ENCODE measurements at places on chromosomes 16 and 17.

DNA sequence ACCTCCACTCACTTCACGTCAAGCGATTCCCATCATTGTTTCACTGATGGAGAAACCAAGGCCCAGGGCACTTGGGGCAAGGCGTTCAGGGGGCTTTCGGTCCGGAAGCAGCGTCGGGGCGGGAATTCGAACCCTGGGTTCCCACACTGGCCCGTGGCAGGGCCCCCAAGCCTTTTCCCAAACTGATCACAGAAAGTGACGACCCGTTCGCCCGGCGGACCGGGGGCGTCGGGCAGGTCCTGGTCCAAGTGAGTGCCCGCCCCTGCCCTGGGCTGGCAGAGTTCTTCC, 856 bp upstream of the MON1B start:
- ATAC-seq: no peak

DNA sequence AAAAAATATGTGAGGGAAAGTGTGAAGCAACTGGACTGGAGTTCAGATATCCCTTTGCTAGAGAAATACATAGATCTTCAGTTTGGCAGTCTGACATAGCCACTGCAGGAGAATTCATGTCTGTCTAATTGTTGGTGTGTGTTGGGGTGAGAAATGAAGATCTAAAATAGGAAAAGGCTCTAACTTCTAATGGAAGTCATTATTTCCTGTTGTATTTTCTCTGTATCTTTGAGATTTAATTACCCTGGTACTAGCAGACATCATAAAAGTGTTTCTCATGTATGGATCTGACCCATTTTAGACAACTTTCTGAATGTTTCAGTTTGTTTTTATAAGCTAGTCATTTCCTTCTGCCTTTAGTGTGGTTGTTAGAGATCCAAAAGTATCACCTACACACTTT, 128.3 kb downstream of the NLK start:
- ATAC-seq: no peak

GRCh38 chr17:82449131-82449882, 1.2 kb downstream of the CYBC1 start:
- ATAC-seq: no peak

GRCh38 chr17:79620207-79621038, 9.6 kb upstream of the RBFOX3 start:
- no peak for ATAC-seq

DNA sequence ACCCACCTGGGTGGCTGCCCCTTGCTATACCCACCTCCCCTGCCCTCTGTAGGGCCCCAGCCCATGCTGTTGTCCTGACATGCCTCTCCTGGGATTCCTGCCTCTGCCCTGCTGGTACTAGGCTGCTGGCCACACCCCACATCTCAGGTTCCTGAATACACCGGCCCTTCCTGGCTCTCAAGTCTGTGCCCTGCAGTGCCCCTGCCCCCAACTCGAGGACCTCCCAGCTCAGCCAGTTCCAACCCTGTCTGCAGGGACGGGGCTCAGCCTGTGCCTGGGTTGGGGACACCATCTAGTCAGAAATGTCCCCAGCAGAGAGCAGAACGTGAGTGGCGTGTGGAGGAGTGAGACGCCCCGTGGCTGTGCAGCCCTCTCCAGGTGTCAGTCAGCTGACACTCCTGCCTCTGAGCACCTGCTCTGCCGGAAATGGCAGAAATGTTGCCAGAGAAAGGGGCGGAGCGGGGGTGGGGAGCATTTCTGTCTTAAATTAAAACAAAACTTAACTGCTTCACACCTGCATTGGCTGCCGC, 28.7 kb downstream of the ACSF3 start:
- ATAC-seq: no peak

DNA sequence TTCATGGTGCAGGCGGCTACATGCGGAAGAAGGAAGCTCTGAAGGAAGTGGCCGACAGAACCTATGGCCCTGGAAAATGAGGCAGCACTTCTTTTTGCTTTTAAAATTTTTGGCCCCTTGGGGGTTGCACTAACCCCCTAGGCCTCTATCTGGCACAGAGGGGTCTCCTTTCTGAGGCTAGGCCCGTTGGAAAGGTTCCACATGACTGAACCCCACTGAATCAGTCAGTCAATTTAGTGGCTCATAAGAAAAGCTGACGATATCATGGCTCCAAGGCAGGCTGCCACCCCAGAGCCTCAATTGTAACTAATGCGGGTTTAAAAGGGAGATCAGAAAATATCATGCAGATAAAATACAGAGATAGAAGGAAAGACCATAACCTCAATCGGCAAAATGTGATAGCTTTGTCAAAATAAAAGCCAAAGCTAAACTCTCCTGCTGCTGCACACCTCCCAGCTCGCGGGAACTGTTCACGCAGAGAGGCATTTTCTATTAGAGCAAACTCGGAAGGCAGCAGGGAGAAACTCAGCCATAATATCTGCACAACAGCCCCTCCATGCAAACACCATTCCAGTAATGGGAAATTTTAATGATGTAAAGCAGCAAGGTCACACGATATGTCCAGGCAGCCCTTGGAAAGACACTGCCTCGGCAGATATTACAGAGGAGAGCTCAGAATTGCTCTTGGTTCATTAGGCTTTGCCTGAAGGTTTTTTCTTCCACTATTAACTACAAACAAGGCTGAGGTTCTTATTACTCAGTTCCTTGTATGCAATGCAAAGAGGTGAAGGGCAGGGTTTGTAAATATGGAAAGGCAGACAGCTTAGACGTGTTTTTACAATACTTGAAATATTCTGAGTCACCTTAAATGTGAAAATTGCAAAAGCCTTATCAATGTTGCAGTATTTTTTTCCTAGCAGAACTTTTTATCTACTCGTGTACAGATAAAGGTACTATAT, 200.4 kb upstream of the PMFBP1 start:
- no peak for ATAC-seq

DNA sequence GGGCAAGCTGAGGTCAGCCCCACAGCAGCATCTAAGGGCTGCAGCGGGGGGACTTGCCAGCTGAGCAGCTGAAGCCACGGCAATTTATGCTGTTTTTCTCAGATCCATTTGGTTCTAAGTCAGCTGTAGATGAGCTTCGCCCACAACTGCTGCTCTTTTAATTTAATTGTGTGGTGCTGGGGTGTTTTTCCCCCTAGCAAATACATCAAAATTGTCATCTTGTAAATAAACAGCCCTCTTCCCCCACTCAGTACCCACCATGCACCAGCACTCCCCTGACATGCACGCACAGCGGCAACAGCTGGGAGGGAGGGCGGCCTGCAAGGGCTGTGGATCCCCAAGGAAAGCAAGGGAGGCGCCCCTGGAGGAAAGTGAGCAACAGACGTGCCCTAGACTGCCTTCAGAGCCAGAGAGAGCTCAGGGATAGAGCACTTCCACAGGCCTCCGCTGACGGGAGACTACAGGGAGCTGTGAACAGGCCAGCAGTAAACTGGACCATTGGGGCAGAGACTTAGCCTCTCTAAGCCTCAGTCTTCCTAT, 149.5 kb downstream of the TMEM132E start:
- no peak for ATAC-seq

DNA sequence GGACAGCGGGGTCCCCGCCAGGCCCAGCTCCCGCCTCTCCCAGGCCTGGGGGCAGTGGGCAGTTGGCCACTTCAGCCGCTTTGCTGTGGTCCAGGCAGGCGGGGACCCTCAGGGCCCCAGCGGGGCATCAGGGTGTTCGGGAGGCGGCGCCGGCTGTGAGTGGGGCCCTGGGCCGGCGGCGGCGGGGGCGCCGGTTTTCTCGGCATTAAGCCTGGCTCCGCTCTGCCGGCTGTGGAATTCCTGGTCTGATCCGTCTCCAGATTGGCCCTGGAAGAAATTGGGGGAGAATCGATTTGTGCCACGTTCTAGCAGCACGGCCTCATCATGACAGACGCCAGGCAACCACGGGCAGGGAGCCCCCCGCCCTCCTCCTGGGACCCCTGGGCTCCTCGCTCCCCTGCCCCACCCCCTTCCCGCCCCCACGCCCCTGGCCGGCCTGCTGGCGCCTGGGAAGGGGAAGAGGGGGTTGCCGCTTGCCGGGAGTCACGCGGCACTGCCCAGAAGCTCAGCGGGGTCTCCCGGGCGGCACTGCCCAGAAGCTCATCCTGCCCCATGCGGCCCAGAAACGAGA, 28.6 kb upstream of the SSTR5 start:
- ATAC-seq: 0 out of 3 replicates have a peak, but pooled peaks have one; percentile 9

DNA sequence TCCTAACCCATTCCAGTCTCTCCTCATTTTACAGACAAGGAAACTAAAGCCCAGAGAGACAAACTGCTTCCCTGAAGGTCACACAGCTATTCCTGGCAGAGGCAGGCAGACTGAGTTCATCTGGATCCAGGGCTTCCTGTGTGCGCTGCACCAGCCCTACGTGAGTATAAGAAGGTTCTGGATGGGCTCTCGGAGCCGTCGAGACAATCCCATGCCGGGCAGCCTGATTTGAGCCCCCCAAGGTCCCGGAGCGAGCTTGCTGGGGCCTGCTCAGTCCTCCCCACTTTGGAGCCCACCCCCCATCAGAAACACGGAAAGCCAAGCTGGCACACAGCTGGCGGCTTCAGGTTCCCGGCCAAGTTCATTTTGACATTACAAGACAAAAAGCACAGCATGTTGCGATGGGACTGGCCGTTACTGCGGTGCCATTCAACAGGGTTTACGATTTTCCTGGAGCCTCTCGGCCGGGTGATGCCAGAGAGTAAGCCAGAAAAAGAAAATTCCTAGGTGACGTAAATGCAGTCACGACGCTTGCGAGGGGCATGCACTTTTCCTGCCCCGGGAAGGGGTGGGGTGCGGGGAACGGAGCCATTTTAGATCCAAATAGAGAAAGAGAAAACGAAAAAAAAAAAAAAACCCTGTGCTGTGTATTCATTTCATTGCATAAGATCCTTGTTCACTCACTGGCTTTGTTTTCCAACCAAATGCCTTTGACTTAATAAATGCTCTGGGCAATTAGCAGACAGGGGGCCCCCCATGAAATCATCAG, 167.1 kb upstream of the FOXF1 start:
- peak; percentile 65 for ATAC-seq

GRCh38 chr17:80109066-80109660, 7.8 kb downstream of the GAA start:
- no peak for ATAC-seq

DNA sequence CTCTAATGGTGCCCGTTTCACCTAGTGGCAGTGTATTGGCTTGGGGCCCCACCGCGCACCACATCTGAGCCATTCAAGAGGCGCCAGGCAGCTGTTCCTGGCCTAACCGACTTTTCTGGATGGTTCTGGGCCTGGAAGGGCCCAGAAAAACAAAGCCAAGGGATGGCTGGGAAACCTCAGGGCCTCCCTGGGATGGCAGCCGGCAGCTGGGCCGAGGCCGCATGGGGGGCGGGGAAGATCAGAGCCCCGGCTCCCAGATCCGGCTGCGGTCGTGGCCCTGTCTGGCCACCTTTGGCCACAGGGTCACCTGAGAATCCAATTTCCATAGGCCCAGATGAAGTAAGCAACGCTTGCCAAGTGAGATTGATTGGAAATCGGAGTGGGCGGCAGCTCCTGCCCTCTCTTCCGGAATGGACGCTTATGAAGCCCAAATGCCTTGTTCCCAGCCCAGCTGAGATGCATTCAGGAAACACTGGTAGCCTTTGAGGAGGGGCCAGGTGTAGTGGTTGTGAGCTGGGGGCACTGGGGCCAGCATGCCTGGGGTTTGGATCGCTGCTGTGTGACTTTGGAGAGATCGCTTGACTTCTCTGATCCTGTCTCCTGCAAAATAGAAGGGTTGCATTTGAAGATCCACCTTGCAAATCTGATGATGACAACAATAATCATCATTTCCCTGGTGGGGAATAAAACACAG, 163.8 kb upstream of the GSE1 start:
- ATAC-seq: no peak

DNA sequence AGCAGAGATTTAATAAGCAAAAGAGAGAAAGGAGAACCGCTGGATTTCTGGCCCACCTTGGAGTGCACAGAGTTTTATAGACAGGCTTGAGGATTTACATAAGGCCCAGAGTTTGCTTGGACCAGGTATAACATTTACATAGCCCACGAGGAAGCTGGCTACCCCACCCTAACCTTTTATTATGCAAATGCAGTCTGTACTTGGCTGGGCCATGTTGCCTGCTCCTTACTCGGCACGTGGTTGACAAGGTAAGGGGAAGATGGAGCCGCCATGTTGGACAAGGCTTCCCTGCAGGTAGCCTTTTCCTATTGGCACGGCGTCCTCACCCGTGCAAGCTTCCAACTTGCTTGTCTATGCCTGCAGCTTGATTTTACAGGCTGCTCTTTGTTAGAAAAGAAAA, 35.2 kb upstream of the HS3ST3A1 start:
- no peak for ATAC-seq

DNA sequence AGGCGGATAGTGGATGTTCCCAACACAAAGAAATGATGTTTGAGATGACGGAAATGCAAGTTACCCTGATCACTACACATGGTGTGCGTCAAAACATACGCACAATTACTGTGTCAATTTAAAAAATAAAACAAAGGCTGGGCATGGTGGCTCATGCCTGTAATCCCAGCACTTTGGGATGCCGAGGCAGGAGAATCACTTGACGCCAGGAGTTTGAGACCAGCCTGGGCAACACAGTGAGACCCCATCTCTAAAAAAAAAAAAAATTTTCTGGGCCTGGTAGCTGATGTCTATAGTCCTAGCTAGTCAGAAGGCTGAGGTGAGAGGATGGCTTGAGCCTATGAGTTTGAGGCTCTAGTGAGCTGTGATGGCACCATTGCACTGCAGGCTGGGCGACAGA, 51.8 kb downstream of the TEKT5 start:
- no peak for ATAC-seq

DNA sequence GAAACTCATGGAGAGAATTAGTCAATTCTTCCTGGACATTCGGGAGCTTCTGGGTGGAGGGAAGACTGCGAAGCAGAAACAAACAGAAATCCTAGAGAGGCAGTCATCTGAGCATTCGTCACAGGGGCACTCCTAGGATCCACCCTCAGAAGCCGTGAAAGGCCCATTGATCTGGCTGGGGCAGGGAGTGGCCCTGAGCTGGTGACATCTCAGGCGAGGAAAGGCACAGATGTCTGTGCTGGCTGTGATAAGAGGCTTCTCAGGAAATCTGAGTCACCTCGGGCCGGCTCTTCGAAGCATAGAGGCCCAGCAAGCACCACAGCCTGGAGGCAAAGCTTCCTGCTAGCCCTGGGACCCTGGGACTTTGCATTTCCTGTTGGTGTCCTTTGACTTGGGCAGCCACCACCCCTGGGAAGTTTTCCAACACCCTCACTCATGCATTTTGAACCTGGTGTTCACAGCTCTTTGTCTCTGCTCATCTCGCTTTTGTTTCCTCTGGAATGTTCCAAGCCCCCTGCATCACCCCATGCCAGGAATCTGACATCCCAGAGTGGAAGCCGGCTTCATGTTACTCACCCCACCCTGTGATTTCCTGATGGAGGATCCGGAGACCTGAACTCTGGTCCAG, 23.3 kb upstream of the CDRT4 start:
- ATAC-seq: peak; percentile 72

DNA sequence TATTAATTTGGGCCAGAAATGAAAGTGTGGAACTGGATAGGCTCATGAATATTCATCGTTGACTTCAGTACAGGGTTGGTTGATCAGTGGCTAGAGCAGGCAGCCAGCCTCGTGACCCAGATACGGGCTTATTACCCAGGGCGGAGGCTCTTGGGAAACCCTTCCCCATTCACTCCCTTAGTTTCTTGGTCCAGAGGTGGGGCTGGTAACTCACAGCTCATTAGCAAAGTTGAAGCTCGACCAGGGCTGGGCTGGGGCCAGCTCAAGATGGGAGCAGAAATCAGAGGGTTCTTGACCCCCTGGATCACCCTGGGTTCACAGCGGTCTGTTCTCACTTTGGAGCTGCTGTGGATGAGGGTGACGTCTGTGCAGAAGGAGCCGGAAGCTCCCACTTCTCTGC, 44.6 kb upstream of the GSE1 start:
- no peak for ATAC-seq

All from SK-N-SH treated with all-trans-retinoic acid at 6 μM for 48 hours (cell line).